ENCODE measurements at places on chromosomes 1 and 21.

GRCh38 chr1:151443846-151444782 is 15.2 kb downstream of the POGZ start:
- DNase-seq = peak; percentile 51

- no peak for DNase-seq
Measured at GRCh38 chr1:241406421-241406820, 49.4 kb upstream of the RGS7 start.

GRCh38 chr1:233629305-233629935 is 15.5 kb downstream of the KCNK1 start:
- DNase-seq = no peak

DNA sequence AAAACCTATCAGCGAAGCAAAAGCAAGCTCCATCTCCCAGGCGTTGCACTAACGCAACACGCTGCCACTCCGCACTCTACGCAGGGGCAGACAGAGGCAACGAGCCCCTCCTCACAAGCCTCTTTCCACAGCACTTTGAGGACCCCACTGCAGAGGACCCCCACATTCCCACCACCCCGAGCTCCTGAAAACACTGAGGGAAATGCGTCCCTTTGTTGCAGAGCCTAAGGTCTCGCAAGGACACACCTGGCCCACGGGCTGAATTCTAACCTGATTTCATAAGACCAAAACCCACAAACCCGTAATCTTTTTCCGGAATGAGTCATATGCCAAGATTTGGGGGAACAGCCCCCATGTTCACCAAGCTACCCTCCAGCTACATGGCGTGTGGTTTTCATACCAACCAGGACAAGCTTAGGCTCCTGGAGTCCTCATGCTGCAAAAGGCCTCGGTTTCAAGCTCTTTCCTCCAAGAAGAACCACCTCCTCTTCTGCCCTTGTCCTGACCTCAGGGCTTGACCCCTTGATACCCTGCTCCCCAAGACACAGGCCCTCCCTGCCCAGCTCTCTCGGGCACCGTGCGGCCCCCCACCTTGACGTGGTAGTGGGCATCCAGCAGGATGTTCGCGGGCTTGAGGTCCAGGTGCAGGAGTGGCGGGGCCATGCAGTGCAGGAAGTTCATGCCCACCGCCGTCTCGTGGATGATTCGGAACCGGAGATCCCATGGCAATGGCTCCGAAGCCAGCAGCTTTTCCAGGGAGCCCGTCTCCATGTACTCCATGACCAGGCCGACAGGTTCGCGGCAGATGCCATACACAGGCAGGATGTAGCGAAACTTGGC is 10.7 kb downstream of the RIPK4 start:
- no peak for DNase-seq

DNA sequence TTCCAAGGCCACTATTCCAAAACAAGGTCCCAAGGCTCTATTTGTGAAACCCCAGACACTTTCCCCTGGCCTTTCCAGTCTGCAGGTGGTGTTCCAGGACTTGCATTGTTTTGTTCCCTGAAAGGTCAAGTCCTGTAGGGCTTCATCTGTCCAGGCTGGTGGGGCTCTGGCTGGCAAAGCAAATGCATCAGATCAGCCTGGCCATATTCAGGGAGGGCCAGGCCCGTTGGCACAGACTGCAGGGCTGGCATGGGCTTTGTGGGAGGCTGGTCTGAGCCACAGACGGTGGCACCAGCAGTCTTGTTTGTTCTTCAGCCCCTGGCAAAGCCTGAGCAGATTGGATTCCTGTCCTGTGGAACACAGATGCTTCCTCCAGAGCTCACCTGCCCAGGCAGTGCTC is 93.0 kb downstream of the SPATA46 start:
- DNase-seq = no peak
